ENCODE measurements at places on chromosomes 1 and 21. TPM values are rescaled to one million over a fixed set of nuclear protein-coding genes. Genes with fewer than 3 reads are reported as not detected.
A peak's percentile ranks its signal among the peaks of the same experiment; 100 is the strongest.

Gene NFIA
- 43.3 TPM for total RNA-seq

Gene OLIG1
- total RNA-seq = not detected

Gene NBPF19
- total RNA-seq = 22.1 TPM

Gene IL22RA1
- total RNA-seq = not detected

Gene PLA2G2D
- total RNA-seq = not detected

Gene DR1
- total RNA-seq = 61.7 TPM

Gene TMEM125
- not detected for total RNA-seq

Gene TBX19
- total RNA-seq = 3.5 TPM

Gene OLIG2
- 0.56 TPM for total RNA-seq

Gene THEM5
- total RNA-seq = not detected

Gene TEX35
- not detected for total RNA-seq

Gene UBQLN4
- total RNA-seq = 36.4 TPM

DNA sequence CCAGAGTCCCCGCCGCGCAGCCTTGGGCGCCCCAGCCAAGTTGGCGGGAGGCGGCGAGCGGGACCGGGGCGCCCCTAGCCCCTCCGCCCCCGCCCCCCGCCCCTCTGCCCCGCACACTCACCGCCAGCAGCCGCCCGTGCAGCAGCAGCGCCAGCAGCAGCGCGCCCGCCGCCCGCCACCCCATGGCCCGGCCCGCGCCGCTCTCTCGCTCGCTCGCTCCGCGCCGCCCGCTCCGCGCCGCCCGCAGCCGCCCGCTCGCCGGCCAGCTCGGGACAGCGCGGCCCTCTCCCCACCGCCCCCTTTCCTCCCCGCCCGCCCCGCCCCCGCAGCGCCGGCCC lies at the start of gene HSPG2:
HSPG2 (minus strand) TSS at position 277 of the 338 bp plus-strand sequence; CDS start at position 184, 93 bp downstream.
- H3K27ac ChIP-seq = peak within 1 kb of the TSS; percentile 93
- H3K36me3 ChIP-seq = peaks cover 1% of the 10 kb centered on the region
- no peak for DNase-seq
- peak within 1 kb of the TSS; percentile 78 for H3K4me3 ChIP-seq

GRCh38 chr1:30420519-30421050 lies 302.8 kb downstream of the MATN1 start:
- H3K27ac ChIP-seq = no peak overlapping the region
- peak; percentile 57 for DNase-seq
- H3K4me1 ChIP-seq = no peaks in the 10 kb centered on the region
- no peak overlapping the region for H3K4me3 ChIP-seq
- H3K27me3 ChIP-seq = no peaks in the 10 kb centered on the region
- H3K36me3 ChIP-seq = no peaks in the 10 kb centered on the region

GRCh38 chr1:241844593-241844992 lies 3.4 kb upstream of the EXO1 start:
- H3K27me3 ChIP-seq = peaks cover 8% of the 10 kb centered on the region
- no peak overlapping the region for H3K4me3 ChIP-seq
- DNase-seq = no peak
- H3K27ac ChIP-seq = no peak overlapping the region

DNA sequence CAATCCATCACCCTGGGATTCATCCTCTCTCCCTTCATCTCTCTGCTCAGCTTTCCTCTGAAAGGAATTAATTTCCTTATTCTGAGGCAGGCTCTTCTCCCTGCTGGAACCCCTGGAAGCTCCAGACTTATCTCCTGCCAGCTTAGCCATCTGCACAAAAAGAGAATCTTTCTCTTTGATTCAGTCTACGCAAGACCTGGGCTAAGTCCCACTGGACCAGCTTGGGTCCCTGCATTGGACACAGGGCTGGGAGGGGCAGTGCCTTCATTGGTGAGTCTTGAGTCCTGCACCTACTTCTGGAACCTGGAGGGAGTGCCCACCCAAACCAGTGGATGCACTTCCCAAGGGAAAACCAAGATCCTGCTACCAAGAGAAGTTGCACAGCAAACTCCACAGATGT lies 271.7 kb upstream of the CSF3R start:
- H3K27ac ChIP-seq = no peak overlapping the region
- no peaks in the 10 kb centered on the region for H3K36me3 ChIP-seq
- H3K27me3 ChIP-seq = no peaks in the 10 kb centered on the region
- no peak for DNase-seq

DNA sequence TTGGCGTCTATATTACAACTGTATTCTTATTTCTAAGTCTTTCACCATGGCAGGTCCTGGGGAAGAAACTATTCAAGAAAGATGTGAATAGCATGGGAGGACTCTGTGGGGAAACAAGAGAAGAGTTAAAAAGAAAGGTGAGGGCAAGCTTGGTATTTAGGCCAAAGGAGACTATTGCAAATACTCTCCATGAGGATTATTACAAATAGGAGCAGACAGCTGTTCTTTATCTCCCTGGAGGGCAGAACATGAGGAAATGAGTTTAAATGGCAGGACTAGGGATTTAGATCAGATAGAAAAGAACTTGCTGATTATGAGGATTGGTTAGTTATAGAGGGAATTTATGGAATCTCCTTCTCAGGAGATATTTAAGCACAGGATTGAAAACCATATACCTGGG lies 186.8 kb downstream of the CDC7 start:
- DNase-seq = no peak
- H3K27ac ChIP-seq = no peak overlapping the region
- H3K4me3 ChIP-seq = no peak overlapping the region
- H3K36me3 ChIP-seq = peaks cover 31% of the 10 kb centered on the region

DNA sequence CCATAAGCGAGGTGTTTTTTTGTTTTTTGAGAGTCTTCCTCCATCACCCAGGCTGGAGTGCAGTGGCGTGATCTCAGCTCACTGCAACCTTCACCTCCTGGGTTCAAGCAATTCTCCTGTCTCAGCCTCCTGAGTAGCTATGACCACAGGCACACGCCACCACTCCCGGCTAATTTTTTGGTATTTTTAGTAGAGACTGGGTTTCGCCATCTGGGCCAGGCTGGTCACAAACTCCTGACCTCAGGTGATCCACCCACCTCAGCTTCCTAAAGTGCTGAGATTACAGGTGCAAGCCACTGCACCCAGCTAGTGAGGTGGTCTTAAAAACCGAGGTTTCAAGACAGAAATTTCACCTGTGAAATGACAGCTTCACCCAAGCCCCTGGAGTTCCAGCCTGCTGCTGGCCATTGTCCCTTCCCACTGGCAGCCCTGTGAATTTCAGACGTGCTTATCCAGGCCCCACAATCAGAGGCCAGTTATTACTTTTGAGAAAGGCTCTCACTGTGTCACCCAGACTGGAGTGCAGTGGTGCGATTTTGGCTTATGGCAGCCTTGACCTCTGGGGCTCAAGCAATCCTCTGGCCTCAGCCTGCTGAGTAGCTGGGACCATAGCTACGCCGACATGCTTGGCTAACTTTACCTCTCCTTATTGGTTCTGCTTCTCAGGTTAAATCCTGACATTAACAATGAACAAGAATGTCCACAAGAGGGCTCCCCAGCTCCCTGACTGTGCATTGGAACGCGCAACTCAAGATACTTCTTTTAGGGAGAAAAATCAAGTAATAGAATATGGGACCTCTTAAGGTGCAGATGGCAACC lies 19.4 kb downstream of the ENO1 start:
- H3K4me3 ChIP-seq = no peak overlapping the region
- peaks cover 30% of the 10 kb centered on the region for H3K4me1 ChIP-seq
- peaks cover 39% of the 10 kb centered on the region for H3K36me3 ChIP-seq
- peak overlapping the region; percentile 50 for H3K27ac ChIP-seq

DNA sequence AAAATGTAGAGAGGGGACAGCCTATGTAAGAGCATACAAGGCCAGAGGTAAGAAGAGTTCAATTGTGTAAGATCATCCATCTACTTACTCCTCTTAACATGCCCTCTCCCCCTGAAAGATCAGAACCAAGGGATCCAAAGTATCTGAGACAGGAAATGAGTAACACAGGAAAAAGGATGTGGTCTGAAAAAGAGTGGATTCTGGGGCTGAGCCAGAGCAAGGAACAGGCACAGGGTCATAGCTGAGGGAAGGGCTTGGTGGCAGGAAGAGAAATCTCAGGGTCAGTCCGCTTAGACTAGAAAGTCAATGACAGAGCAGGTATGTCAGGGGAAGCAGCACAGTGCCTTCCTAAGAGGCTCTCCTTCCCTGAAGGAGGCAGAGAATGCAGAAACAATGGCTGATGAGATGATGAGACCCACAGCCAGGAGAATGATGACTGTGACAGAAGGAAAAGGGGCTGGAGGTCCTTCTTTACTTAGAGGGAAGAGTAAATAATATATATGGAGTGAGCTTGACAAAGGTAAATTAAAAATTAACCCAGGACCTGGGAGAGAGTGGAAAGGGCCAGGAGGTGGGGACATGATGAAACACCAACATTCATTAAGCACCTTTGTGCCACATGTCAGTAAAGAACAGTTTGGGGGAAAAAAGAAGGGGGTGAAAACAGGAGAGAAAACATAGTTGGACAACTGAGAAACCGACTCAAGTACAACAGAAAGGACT lies 26.2 kb upstream of the A3GALT2 start:
- DNase-seq = no peak
- H3K4me1 ChIP-seq = peaks cover 71% of the 10 kb centered on the region
- H3K36me3 ChIP-seq = peaks cover 38% of the 10 kb centered on the region
- peak overlapping the region; percentile 90 for H3K27ac ChIP-seq
- no peaks in the 10 kb centered on the region for H3K27me3 ChIP-seq

DNA sequence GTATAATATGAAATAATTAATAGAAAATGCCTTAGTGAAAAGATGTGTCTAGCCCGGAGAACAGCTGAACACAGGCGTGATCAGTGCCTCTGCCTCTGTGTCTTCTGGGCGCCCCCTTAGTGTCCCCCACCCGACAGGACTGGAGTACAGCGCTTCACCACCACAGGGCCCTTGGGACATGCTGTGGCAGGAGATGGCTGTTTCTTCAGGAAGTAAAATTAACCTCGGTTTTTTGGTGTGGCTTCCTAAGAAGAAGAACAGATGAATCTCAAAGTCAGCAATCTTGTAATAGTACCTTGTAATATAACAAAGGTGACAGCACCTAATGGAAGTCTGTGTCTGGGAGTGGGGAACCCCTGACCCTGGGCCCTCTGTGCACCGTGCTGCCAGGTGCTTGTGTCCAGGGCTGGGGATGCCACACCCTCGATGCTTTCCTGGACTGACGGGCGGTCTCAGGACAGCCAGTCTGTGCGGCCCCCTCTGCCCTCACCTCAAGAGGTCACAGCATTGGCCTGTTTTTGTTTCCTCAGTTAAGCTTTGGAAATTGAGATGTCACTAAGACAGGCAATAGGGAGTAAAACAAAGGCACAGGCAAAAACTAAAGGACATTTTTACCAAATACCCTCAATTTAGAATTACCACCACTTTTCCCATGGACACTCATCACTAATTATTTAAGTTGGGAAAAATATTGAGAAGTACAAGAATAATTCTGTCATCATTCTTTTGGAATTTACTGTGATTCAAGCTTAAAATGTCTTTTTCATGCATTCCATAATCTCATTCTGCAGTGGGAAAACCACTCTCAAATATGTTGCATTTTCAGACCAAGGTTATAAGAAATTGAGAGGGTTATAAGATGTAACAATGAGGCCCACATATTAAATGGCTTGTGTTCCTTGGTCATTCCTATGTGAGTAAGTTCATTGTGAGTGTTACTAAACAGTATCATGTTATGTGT lies 79.3 kb downstream of the ADARB1 start:
- DNase-seq = no peak
- H3K36me3 ChIP-seq = peaks cover 8% of the 10 kb centered on the region
- H3K27me3 ChIP-seq = no peaks in the 10 kb centered on the region
- H3K4me1 ChIP-seq = peaks cover 57% of the 10 kb centered on the region
- H3K4me3 ChIP-seq = no peak overlapping the region
- peak overlapping the region; percentile 89 for H3K27ac ChIP-seq

GRCh38 chr1:26790551-26790953 lies 2.8 kb downstream of the PIGV start:
- no peaks in the 10 kb centered on the region for H3K27me3 ChIP-seq
- DNase-seq = no peak
- H3K36me3 ChIP-seq = peaks cover 7% of the 10 kb centered on the region
- H3K27ac ChIP-seq = no peak overlapping the region
- no peak overlapping the region for H3K4me3 ChIP-seq

DNA sequence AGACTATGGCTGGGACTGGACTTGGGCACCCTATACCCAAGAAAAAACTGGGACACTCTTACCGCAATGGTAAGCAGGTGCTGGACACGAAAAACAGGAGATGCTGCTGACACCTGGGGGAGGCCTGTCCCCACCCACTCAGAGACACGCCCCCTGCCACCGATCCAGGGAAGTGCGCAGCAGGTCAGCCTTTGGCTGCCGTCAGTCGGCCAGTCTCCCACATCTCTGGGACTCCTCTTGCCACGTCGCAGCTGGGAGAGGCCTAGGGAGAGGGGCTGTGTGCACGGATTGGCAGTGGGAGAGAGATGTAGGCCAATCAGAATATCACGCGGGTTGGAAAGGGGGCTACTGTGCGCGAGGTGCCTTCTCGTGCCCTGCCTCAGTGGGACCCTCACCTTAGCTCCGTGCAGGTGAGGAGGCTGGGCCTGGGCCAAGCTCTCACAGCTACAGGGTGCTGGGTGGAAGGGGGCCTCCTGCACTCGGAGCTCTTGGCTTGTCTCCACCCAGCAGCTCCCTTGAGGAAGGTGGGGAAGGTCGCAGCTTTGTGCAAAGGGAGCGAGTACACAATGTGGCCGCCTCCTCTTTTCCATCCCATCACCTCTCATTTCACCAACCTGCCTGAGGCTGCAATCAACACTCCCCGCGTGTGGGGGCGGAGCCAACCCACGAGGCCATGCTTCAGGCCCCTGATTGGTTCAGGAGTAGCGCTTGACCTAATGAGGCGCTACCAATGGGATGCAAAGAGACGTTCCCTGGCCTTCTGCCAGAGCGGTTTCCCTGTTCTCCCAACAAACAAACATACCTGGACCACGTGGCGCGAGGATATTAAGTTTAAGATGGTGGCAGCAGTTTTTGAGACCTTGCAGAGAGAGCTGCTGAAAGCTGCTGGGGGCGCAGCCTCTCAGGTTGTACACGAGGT lies 25.7 kb upstream of the LDLRAP1 start:
- no peaks in the 10 kb centered on the region for H3K36me3 ChIP-seq
- no peak overlapping the region for H3K4me3 ChIP-seq
- no peak for DNase-seq
- peaks cover 2% of the 10 kb centered on the region for H3K4me1 ChIP-seq
- H3K27me3 ChIP-seq = peaks cover 6% of the 10 kb centered on the region

Measured in osteocyte (in vitro differentiated cells).